ENCODE measurements at places on chromosomes 7 and 10. TPM values are rescaled to one million over a fixed set of nuclear protein-coding genes. Genes with fewer than 3 reads are reported as not detected.

The LHFPL3 gene
- total RNA-seq, result not detected

GRCh38 chr7:74430961-74431466 lies 22.7 kb upstream of the GTF2IRD1 start:
- no peak overlapping the region for H3K4me3 ChIP-seq
- no peaks in the 10 kb centered on the region for H3K4me1 ChIP-seq
- no peaks in the 10 kb centered on the region for H3K27me3 ChIP-seq

The CFAP70 gene
- total RNA-seq, result 0.43 TPM

The SLC29A4 gene
- total RNA-seq, result 1.2 TPM

- peak; percentile 6 for DNase-seq
- H3K27ac ChIP-seq, result no peak overlapping the region
- no peaks in the 10 kb centered on the region for H3K36me3 ChIP-seq
- H3K4me1 ChIP-seq, result no peaks in the 10 kb centered on the region
- no peak overlapping the region for H3K4me3 ChIP-seq
- H3K27me3 ChIP-seq, result no peaks in the 10 kb centered on the region
Observed at GRCh38 chr7:99674995-99675742, 4.6 kb downstream of the CYP3A5 start.

- H3K4me3 ChIP-seq, result no peak overlapping the region
- peaks cover 42% of the 10 kb centered on the region for H3K4me1 ChIP-seq
- H3K27ac ChIP-seq, result no peak overlapping the region
- DNase-seq, result no peak
- H3K27me3 ChIP-seq, result no peaks in the 10 kb centered on the region
- H3K36me3 ChIP-seq, result no peaks in the 10 kb centered on the region
Observed at GRCh38 chr7:123714296-123715080, 34.3 kb downstream of the WASL start.

DNA sequence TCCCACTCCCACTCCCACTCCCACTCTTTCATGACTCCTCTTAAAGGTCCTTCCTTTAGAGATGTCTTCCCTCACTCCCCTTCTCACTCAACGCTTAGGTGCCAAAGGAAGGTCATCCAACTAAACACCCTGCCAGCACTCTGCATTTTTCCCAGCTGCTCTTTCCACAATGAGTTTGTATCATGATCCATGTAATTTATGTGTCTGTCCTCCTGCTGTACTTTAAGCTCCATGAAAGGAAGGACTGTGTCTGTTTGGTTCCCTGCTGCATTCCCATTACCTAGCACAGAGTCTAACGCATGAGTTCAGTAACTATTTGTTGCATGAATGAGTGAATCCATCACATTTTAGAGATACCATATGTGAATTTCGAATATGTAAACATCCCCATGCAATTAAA lies 252.7 kb downstream of the KIF20B start:
- no peak for DNase-seq
- no peak overlapping the region for H3K27ac ChIP-seq
- no peaks in the 10 kb centered on the region for H3K27me3 ChIP-seq
- no peaks in the 10 kb centered on the region for H3K36me3 ChIP-seq

- peak; percentile 5 for DNase-seq
- no peaks in the 10 kb centered on the region for H3K27me3 ChIP-seq
- peak overlapping the region; percentile 65 for H3K27ac ChIP-seq
- H3K4me1 ChIP-seq, result peaks cover 14% of the 10 kb centered on the region
- no peaks in the 10 kb centered on the region for H3K36me3 ChIP-seq
Observed at GRCh38 chr7:18639711-18640110, 144.2 kb downstream of the HDAC9 start.

The EPHA1 gene
- total RNA-seq, result not detected

DNA sequence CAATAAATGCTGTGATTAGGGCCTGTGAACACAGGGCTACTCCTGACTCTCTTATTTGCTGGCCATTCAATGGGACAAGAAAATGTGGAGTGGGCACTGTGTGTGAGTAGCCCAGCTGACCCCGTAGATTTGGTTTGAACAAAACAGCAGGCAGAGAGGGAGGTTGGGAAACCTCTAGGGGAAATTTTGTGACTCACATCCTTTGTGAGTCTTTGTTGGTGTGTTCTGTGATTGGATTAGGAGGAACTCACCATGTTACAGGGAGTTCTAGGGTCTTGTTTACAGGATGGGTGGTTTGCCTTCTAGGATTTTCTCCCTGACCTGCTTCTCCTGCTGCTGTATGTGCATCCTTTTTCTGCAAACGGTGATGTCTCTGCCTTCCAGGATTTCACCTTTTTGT lies 128.3 kb upstream of the MKI67 start:
- no peaks in the 10 kb centered on the region for H3K4me1 ChIP-seq
- no peaks in the 10 kb centered on the region for H3K36me3 ChIP-seq
- no peak overlapping the region for H3K27ac ChIP-seq

DNA sequence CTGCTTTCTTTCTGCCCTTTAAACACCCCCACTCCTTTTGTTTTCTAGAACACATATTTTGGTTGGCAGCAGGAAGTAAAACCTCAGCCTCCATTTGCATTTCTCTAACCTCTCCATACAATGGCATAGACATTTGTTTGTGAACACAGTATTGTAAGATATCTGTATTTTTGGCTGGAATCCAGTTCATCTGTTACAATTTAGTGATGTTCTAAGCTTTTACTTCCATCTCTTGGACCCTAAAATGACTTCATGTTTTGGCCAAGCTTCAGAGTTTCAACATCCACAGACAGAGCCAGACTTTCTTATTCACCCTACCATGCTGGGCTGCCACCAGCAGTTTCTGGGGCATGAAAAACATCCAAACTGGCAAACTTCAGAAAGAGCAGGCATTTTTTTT lies 21.1 kb upstream of the AUTS2 start:
- H3K27ac ChIP-seq, result no peak overlapping the region
- H3K36me3 ChIP-seq, result no peaks in the 10 kb centered on the region
- H3K27me3 ChIP-seq, result peaks cover 5% of the 10 kb centered on the region
- no peak overlapping the region for H3K4me3 ChIP-seq
- peak; percentile 32 for DNase-seq

The ZNF746 gene
- total RNA-seq, result 20.6 TPM

The PNLIPRP3 gene
- total RNA-seq, result not detected

DNA sequence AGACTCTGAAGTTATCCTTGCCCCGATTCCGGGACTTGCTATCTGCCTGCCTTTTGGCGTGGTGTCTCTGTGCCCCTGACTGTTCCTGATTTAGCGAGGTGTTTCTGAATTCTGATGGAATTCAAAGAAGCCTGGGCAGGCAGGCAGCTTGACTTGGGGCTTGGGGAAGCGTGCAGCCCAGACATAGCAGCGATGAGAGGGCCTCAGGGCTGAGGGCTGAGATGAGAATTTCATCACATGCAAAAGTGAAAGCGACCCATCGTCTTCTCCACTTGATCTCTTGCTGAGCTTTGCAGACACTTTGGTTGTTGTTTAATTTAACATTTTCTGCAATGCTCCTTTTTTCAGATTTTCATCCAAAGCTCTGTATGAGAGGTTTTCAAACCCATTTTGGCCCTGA lies 57.8 kb downstream of the TCF7L2 start:
- H3K4me3 ChIP-seq, result peak overlapping the region; percentile 41
- H3K4me1 ChIP-seq, result peaks cover 4% of the 10 kb centered on the region
- no peaks in the 10 kb centered on the region for H3K27me3 ChIP-seq
- DNase-seq, result peak; percentile 64

DNA sequence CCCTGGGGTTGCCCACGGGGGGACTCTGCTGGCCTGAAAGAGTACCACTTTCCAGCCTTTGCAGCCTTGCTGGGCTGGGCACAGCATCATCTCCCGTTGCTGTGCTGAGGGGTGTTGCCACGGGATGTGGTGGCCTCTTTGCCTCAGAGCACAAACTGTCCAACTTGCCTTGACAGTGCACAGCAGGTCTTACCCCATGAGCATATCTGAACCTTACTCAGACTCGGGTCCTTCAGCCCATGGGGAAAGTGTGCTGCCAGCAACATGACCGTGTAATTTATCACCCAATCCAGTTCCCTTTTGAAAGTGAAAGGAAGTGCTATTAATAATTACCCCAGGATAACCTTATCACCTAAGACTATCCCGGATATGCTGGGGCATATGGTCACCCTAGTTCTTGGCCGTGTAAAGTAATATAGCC lies 46.8 kb downstream of the TBXAS1 start:
- no peak overlapping the region for H3K27ac ChIP-seq
- DNase-seq, result no peak
- no peaks in the 10 kb centered on the region for H3K36me3 ChIP-seq
- H3K4me3 ChIP-seq, result no peak overlapping the region
- H3K4me1 ChIP-seq, result peaks cover 13% of the 10 kb centered on the region
- H3K27me3 ChIP-seq, result no peaks in the 10 kb centered on the region

GRCh38 chr10:122181876-122182275 lies 89.2 kb upstream of the BTBD16 start:
- peaks cover 36% of the 10 kb centered on the region for H3K4me1 ChIP-seq
- peak; percentile 60 for DNase-seq
- H3K27ac ChIP-seq, result peak overlapping the region; percentile 68
- no peaks in the 10 kb centered on the region for H3K27me3 ChIP-seq

Measured in GM23248 (cell line).